ENCODE measurements at places on chromosomes 2 and 18.

DNA sequence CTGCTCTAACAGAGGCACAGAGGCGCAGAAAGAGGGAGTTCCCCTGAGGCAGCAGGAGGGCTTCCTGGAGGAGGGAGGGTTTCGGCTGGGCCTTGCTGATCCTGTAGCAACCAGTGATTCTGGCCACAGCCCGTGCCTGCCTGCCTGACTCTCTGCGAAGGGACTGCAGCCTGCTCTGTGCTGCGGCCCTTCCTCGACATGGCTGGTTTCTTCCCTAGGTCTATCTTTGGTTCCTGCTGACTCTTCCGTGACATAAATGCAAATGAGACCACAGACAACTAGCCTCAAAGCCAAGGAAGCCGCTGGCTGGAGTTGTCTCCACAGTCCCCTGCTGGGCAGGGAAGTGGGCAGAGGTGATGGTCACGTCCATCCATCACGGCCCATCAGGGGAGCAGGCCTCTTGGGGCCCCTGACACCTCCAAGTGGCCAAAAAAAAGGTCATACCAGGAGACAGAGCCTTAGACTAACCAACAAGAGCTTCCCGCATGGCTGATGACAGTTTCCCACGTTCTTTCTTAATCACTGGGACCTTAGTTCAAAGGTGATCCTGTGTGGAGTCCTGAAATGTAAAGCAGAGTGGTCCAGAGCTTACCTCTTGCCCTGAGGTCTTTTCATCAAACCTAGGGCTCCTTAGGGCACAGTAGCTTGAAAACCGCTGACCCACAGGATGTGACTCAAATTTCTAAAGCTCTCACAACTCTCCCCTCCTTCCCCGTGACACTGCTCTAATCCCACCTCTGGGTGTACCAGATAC is 55.3 kb downstream of the HS1BP3 start:
- no peak for DNase-seq

GRCh38 chr2:222797261-222797660 is 63.6 kb upstream of the ACSL3 start:
- DNase-seq: peak; percentile 47

DNA sequence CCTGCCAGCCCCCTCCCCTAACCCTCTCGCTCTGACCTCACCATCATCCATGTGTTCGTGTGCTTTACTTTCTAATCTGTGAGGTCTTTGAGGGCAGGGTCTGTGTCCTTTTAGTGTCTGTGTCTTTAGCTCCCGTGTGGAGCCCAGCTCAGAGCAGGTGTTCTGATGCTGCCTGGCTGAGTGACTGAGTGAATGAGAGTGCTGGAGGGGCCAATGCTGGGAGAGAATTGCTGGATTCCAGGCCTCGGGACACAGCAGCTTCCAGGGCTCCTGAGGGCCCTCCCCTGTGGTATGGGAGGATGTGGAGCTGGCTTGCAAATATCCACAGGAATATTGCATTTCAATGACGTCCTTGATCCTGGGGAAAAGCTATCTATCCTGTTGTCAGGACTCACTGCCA is 160.6 kb downstream of the ANKRD30B start:
- no peak for DNase-seq

- DNase-seq: no peak
These were observed 137.4 kb downstream of the CABLES1 start for GRCh38 chr18:23272498-23273232.

GRCh38 chr18:48918660-48919456 is 31.9 kb downstream of the SMAD7 start:
- DNase-seq: no peak

- DNase-seq: peak; percentile 18
These were observed 38.5 kb downstream of the KCTD18 start for GRCh38 chr2:200471324-200471848.

- DNase-seq: no peak
These were observed 222.8 kb downstream of the ARL4C start for GRCh38 chr2:234273887-234274584.

- DNase-seq: no peak
These were observed 134.2 kb downstream of the WDSUB1 start for GRCh38 chr2:159152128-159152778.

GRCh38 chr2:173075056-173075780 is 428 bp upstream of the MAP3K20 start:
- DNase-seq: no peak
